Heart left ventricle (tissue), 16 donors: ENCODE measurements at places on chromosomes 6 and 20. TPM values are rescaled to one million over a fixed set of nuclear protein-coding genes. Genes with fewer than 3 reads are reported as not detected.

TBP gene
- 9.3 TPM for total RNA-seq

C20orf202 gene
- total RNA-seq: 0.44 TPM

FAM135A gene
- total RNA-seq: 11.2 TPM

WFDC2 gene
- not detected for total RNA-seq

GHRH gene
- total RNA-seq: not detected

CD24 gene
- 2.8 TPM for total RNA-seq

PDE10A gene
- 12.8 TPM for total RNA-seq

DPPA5 gene
- not detected for total RNA-seq

CCN2 gene
- 54.5 TPM for total RNA-seq

SEC23B gene
- 9.7 TPM for total RNA-seq

DNA sequence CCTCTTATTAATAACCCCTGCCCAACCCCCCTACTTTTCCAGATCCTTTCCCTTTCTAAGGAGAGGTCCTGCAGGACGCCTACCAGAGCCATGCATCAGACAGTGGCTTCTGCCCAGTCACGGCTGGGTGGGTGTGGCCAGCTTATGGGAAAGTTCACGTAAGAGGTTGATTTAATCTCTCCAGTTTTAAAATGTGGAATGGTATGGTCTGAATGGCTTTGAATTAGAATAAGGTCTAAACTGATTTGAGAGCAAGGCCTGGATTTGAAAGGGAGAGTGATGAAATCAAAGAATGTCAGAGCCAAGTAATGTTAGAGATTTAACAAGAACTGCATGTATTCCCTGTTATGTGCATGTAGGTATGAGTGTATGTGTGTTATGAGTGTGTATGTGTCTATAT, 275.7 kb downstream of the PAX1 start:
- DNase-seq: no peak

DNA sequence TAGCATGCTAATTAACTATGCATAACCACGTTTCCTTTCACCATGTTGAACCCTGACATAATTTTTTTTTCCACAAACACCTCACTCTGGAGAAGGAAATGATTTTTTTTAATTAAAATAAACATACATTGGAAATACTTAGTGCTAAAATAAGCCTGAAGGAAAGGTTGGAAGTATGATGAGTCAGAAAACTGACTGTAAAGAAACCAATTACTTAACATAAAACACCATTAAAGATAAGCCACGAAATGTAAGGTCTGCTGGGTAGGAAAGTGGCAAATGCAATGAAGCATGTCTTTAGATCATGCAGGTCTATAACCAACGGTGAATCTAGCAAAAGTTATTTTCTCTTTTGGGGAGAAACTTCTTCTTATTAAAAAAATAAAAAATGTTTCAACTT, 47.5 kb downstream of the OPRM1 start:
- no peak for DNase-seq

GRCh38 chr20:61661025-61661424, 404.7 kb downstream of the TAF4 start:
- no peak for DNase-seq

- peak; percentile 51 for DNase-seq
Observed at GRCh38 chr20:48921883-48922820, 641 bp downstream of the ARFGEF2 start.

GRCh38 chr20:7703996-7704395, 236.3 kb downstream of the HAO1 start:
- DNase-seq: no peak

GRCh38 chr20:38169636-38170193, 4.6 kb upstream of the TGM2 start:
- no peak for DNase-seq

DNA sequence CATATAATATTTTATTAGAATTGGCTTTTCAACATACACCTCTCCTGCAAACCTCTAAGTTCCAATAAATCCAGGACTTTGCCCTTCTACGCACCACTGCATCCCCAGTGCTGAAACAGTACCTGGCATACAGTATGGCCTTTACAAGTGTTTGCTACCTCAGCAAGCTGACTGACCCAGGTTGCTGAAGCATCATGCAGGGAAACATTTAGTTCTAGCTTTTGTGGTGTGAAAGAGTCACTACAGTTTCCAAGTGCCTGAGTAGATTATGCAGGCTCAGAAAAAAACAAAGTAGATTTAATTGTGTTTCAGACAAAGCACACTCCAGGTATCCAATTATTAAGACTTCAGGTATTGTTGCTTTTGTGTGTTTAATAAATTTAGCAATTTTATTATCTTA, 614.2 kb upstream of the NRSN1 start:
- DNase-seq: no peak

- DNase-seq: no peak
Observed at GRCh38 chr6:97026298-97026697, 101.8 kb downstream of the KLHL32 start.

- DNase-seq: no peak
Observed at GRCh38 chr6:134599079-134599478, 281.2 kb upstream of the SGK1 start.

- no peak for DNase-seq
Observed at GRCh38 chr6:70103798-70104197, 199.1 kb downstream of the COL9A1 start.

DNA sequence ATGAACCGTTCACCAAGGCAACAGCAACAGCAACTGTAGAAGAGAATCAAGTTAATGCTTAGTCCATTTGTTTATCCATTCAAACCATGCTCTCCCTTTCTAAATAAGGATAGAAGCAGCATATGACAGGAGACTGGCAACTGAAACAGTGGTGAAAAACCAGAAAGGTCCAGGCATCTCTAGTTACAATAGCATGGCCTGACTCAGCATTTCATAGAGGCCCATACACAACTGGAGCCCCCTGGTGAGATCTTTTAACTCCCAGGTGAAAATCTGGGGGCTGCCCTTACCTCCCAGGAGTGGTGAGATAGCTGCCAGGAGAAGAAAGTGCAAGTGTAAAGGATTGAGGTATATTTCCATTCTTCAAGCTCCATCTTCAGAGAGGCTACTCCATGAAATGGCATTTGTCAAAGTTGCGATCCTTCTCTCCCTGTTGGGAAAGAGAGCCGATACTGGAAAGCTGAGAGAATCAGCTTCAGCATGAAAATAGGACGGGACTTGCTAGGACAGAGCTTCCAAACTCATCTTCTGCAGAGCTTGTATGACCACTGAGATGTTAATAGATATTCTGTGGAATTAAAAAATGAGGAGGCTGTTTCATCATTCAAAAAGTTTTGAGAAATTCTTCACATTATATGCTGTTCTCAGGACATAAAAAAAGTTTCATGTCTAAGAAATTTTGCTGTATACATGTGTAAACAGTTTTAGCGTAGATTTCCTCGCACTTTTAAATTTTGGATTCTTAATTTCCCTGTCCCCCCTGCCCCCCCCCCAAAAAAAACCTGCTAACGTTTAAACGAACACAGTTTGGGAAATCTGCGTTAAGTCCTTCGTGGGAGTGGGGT, 10.9 kb upstream of the SLC2A12 start:
- DNase-seq: no peak

- peak; percentile 87 for DNase-seq
Observed at GRCh38 chr6:170011204-170012036, 260.0 kb downstream of the ERMARD start.

- no peak for DNase-seq
Observed at GRCh38 chr6:170082067-170082466, 208.8 kb downstream of the DLL1 start.

DNA sequence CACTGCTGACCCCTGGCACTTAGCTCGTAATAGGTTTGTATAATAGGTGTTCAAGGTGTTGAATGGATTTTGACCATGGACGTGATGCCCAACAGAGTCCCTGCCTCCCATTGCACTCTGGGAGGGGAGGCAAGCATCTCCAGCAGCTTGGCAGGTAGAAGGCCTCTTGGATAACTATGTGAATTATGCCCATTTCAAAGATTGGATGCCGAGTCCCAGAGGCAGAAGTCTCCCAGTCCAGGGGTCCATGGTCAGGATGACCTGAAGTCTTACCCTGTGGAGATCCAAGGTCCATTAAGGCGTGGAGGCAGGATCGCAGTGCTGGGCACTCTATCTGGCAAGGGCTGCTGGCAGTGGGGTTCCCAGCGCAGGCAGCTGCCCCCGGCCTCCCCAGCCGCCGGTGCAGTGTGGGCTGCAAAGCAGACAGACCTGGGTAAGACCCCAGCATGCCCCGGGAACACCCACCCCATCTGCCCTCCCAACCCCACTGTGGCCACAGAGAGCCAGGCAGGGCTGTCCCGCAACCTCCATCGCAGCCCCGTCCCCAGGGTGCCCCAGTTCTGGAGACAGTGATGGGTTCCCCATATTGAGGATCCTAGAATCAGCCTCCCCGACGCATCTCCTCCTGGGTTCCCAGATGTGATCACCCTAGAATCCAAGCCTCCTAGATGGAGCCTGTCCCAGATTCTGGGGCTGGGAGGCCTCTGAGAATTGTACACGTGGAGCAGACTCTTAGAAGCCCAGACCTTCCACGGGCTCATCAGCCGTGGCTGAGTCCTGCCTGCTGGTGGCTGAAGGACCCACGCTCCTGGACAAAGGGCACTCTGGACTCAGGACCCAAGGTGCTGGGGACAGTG, 44.6 kb downstream of the APCDD1L start:
- no peak for DNase-seq

GRCh38 chr20:46099491-46100287, 9.9 kb upstream of the NCOA5 start:
- no peak for DNase-seq

DNA sequence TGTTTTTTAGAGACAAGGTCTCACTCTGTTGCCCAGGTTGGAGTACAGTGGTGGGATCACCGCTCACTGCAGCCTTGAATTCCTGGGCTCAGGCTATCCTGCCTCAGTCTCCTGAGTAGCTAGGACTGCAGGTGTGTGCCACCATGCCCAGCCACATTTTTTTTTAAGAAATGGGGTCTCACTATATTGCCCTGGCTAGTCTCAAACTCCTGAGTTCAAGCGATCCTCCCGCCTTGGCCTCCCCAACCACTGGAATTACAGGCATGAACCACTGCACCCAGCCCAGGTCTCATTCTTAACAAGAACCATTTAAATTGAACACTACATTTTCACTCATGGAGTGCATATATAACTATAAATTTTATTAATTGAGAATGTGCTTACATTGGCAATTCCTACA, 20.5 kb downstream of the RPF2 start:
- DNase-seq: no peak

DNA sequence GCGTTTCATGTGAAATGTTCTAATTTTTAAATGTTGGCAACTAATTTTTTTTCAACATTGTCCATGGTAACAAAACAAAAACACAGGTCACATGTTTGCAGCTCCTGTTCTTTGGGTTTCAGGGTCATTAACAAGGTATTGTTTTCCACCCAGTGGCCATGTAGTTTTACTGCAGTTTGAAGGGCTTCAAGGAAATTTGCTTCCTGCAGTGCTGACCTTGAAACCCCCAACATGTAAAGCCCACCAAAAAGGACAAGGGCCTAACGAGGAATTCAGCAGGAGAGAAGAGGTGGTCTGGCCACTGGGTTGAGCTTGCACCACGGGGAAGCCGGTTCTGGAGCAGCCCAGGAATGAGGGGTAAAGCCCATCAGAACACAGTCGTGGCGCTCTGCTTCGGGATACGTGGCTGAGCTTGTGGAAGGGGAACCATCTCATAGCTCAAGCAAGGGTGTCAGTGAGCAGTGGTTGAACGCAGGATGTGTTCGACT, 13.9 kb upstream of the KLHL31 start:
- DNase-seq: no peak

DNA sequence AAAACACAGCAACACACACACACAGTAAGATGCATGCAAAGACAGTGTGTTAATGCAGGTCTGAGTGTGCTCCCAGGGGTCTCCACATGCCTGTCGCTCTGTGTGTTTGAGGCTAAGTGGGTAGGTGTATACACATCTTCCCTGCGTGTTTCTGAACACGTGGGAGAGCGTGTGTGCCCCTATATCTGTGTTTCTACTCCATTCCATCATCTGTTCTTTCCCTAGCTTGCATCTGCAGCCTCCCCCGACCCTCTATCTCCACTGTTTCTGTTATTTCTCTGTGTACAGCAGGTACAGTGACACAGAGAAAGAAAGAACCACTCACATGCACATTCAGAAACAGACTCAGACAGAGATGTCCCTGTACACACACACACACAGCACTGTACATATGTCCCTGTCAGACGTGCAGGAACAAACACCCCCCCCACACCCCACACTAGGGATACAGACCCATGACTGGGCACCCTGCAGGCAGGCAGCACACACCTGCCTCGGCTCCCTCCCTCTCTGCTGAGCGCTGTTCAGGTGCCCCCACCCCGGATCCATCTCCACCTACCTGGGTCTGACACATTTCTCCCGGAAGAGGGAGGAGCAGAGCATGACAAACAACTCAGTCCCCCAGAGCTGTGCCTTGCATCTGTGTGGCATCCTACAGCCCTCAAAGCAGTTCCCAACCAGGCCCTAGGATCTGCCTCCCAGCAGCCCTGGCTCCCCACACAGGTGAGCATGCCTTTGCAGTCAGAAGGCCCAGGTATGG, 27.6 kb downstream of the KCNK15 start:
- no peak for DNase-seq

DNA sequence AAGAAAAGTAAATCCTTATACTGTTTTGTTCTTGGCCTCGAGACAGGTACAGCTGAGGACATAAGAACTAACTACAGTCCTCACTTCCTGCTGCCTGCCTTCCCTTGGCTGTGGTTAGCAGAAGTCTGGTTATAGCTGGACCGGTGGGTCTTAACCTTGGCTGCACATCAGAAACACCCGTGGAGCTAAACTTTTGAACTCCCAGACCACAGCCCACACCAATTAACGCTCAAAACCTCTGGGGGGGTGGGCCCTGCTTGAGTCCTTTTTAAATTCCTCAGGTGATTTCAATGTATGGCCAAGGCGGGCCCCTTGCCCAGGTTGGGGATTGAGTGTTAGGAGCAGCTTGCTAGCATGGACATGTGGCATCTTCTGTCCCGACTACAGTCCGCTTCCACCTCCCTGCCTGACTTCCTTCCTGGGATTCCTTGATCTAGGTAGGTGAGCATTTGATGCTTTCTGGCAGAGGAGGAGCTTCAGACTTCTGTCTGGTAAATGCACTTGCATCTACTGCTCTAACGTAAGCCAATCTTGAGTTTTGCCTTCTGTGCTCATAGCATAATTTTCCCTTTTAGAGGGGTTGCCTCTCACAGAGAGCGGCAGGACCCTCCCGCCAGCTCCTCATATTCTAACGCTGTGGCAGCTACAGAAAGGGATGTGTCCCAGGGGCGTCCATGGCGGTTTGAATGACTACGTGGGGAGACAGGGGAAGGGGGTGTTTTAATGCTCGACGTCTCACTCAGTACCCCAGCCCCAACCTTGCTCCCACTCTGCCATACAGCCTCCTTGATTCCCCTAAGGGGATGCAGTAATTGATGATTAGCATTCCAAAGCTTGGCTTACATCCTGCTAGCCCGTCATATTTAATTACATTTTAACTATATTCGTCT, 390.1 kb downstream of the ZFAND3 start:
- DNase-seq: no peak
